Motor neuron (in vitro differentiated cells): ENCODE measurements at places on chromosomes 3 and 15.

- peak; percentile 78 for ATAC-seq
Observed at GRCh38 chr3:17013050-17013449, 128.3 kb downstream of the PLCL2 start.

DNA sequence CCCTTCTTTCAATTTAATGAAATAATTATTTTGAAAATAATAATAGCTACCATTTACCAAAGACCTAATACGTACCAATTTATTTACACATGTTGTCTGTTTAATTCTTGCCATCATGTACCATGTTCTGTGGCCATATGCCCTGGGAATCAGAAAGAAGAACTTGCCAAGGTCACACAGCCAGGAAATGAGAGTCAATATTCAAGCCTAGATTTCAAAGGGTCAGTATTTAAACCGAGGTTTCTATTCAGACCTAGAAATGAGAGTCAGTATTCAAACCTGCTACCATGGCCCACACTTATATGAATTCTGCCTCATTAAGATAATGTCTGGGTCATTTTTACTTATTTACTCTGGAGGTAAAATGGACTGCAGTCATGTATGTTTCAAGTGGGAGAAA is 103.6 kb upstream of the TBL1XR1 start:
- ATAC-seq = no peak

DNA sequence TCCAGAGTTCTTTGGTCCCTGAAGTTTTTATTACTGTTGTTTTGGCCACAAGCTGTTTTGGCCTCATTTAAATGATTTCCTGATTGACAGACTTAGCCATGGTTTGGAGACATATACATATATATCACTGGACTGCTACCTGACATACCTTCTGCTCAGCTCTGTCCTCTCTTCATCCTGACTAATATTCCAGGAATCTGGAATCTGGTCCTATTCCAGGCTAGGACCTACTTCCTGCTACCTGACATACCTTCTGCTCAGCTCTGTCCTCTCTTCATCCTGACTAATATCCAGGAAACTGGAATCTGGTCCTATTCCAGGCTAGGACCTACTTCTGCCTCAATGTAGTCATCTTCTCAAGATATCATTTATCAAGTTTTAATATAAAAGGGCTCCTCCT is 724.4 kb upstream of the ROBO1 start:
- ATAC-seq = no peak

- no peak for ATAC-seq
Observed at GRCh38 chr3:183514021-183514420, 41.5 kb downstream of the KLHL6 start.

GRCh38 chr3:71554649-71555048 is 28.9 kb downstream of the FOXP1 start:
- no peak for ATAC-seq

DNA sequence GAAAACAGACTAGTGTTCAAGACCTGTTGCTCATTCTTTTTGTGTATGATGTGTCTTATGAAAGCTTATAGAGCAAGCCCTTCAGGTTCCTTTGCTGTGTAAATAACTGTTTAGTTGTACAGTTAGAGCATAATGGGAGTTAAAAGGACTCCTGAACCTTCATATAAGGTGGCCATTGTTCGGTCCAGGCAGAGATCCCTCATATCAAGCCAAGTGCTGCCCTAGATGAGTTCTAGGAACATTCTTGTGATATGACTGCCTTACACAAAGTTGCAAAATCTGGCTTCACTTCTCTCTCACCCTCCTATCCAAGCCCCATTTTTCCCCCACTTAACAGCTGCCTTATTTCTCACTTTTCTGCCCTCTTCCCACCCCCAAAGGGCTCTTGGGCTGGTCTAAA is 26.9 kb downstream of the GYG1 start:
- ATAC-seq = no peak

GRCh38 chr3:69838696-69839515 is 99.6 kb downstream of the MITF start:
- ATAC-seq = no peak
